ENCODE measurements at places on chromosomes 13 and 19.

GRCh38 chr13:69291292-69291906 lies 816.2 kb upstream of the ATXN8OS start:
- no peak for DNase-seq

- DNase-seq = no peak
Observed at GRCh38 chr13:112877066-112877465, 91.9 kb upstream of the MCF2L start.

DNA sequence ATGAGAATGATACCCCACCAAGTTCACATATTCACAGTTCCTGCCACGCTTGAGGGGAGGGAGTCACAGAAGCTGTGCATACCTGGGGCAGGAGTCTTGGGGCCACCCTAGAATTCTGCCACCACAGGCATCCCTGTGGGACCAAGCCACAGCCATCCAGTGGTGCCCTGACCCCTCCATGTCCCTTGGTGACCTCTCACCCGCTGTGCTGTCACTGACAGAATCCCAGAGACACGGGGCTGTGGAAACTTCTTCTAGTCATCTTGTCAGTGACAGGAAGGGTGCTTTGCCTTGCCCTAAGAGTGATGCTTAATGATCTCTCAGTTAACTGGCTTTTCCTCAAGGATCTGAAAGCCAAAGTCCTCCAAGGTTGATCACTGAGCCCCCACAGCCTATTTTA lies 58.4 kb upstream of the UQCRFS1 start:
- DNase-seq = no peak

GRCh38 chr13:28679628-28680027 lies 20.7 kb downstream of the POMP start:
- no peak for DNase-seq

DNA sequence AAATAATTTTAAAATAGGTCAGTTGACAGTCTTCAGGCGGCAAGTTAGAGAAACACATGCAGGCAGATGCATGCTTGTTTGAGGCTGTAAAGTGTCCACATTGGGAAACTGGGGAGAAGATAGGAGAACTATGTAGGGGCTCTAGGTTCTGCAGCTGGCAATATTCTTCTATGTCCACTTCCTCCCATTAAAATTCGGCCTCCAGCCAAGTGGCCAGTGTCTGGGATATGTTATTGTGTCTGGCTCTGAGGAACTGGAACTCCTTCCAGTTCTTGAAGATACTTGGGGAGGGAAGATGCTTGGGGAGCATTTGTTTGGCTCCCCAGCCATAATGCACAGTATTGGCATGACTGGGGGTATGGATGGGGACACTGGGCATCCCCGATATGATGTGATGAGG lies 20.9 kb upstream of the KLF2 start:
- no peak for DNase-seq

GRCh38 chr13:42218576-42218975 lies 53.4 kb upstream of the AKAP11 start:
- no peak for DNase-seq

GRCh38 chr19:28785971-28786370 lies 427.0 kb downstream of the UQCRFS1 start:
- DNase-seq = no peak

DNA sequence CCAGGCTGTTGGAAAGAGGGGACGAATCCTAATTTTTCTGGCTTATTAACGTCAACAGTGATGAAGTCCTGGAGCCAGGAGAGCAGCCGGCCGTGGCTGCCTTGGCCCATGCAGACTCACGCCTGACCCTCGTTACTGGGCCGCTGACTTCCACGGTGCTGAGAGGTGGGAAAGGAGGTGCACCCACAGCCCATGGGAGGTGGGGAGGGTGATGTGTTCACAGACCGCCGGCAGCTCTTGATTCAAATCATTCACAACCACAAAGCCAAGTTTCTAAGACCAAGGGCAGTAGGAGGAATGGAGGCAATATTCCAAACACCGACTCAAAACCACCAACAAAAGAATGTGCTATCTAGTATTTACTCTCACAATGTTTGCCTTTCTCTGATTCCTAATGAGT lies 24.3 kb downstream of the COL4A2 start:
- DNase-seq = no peak

- no peak for DNase-seq
Observed at GRCh38 chr19:57002710-57003109, 117.1 kb upstream of the USP29 start.

DNA sequence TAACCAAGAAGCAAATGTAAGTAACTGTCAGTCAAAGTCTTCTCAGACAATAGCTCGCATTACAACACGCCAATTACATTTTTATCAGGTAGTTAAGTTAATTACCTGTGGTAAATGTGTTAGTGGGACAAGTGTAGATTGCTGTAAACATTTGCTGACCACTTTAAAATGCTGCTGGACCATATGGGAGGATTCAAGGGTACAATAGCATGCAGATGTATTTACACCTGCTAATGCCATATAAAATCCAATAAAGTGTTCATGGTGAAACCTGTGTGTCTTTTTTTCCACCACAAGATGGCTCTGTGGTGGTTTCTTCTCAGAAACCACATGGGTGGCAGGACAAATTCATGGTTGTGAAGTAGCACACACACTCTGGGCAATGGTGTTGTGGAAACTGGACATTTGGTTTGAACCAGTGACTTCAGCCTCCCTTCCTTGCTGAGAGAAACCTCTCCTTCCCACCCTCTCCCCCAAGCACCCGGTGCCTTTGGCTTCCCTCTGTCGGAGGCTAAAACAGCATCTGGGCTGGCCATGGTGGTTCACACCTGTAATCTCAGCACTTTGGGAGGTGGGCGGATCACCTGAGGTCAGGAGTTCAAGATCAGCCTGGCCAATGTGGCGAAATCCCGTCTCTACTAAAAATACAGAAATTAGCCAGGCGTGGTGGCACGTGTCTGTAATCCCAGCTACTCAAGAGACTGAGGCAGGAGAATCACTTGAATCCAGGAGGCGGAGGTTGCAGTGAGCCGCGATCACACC lies 18.1 kb upstream of the GTF3A start:
- DNase-seq = no peak

DNA sequence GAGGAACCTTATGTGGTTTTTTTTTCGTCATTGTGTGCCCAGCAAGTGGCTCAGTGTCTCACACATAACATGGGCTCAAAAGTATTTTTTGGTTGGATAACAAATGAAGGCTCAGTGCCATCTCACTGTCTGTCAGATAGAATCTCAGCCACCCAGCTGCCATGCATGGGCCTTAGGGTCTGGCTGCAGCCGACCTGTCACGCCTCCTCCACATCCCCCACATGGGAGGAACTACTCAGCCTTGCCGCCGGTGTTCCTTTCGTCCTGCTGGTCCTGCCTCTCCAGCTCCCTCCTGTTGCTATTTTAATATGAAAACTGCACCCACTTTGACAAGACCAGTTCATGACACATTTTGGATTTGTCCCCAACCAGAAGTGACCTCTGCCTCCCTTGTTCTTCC lies 121.2 kb downstream of the SHISA2 start:
- DNase-seq = no peak

- DNase-seq = no peak
Observed at GRCh38 chr13:46170687-46171086, 11.3 kb downstream of the LCP1 start.

GRCh38 chr19:18029617-18030338 lies 21.8 kb downstream of the ARRDC2 start:
- DNase-seq = no peak

- DNase-seq = no peak
Observed at GRCh38 chr19:17202713-17203112, 12.4 kb upstream of the USE1 start.

GRCh38 chr13:26968431-26969341 lies 202.9 kb downstream of the USP12 start:
- DNase-seq = no peak

DNA sequence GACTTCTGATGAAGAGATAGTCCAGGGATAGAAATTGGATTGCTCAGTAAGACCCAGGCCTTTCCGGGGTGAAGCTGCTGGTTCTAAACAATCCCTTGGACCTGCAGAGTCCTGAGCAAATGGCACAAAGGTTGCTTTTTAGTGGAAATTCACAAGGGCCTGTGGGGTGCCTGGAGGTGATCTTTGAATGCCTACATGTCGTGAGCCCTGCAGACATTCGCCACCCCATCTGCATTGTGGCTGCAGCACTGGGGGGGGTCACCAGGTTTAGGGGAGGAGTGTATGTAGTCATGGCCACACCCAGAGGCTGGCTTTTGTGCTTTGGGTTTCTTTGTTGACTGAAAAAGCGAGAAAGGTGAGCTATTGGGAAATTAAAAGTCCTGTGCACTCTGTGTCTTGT lies 41.4 kb downstream of the SLC7A9 start:
- no peak for DNase-seq

GRCh38 chr13:34210341-34210740 lies 392.4 kb downstream of the RFC3 start:
- no peak for DNase-seq

DNA sequence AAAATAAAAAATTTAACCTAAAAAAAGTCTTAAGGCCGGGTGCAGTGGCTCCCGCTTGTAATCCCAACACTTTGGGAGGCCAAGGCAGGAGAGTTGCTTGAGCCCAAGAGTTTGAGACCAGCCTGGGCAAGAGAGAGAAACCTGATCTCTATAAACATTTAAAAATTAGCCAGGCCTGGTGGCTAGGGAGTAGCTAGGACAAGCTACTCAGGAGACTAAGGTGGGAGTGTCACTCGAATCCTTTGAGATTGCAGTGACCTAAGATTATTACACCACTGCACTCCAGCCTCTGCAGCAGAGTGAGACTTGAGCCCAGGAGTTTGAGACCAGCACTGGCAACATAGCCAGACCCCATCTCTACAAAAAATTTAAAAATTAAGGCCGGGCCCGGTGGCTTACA lies 1.1 kb downstream of the CCDC97 start:
- no peak for DNase-seq

- no peak for DNase-seq
Observed at GRCh38 chr13:40517486-40518480, 148.7 kb downstream of the FOXO1 start.

GRCh38 chr13:110322126-110322827 lies 15.2 kb downstream of the COL4A2 start:
- no peak for DNase-seq

- DNase-seq = peak; percentile 46
Observed at GRCh38 chr13:97978651-97979050, 25.2 kb downstream of the IPO5 start.

- DNase-seq = no peak
Observed at GRCh38 chr13:31435536-31435935, 235.8 kb downstream of the B3GLCT start.

DNA sequence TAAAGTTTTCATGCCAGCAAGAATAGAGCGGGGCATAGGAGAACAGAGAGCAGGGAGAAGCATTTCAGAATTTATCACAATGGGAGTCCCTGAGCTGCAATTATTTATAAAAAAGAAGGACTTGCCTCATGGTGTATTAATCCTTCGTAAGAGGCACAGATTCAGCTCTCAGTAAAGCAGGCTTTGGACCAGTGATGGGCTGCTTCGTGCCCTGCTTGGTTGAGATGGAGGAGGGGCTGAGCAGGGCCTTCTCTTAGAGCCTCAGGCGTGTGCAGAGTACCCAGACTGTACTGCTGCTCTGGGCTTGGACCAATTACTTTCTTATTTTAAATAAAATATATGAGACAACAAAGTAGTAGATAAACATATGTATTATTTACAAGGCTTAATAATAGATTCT lies 265.7 kb upstream of the SLC10A2 start:
- no peak for DNase-seq

DNA sequence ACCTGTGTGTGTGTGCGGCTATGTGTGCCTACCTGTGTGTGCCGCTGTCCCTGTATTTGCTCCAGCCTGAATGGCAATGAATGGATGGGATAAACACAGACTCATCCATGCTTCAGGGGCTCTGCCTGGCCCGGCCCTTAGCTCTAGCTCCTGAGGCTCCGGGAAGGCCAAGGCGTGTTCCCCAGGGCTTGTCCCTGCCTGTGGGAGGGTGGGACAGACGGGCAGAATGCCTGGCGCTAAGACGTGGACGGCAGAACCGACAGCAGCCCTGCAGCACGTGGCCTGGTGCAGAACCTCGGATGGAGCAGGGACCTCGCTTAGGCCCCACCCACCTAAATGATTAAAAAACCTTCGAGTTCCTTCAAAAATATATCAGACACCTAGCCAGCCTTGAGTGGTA lies 57.8 kb upstream of the C13orf46 start:
- DNase-seq = no peak

DNA sequence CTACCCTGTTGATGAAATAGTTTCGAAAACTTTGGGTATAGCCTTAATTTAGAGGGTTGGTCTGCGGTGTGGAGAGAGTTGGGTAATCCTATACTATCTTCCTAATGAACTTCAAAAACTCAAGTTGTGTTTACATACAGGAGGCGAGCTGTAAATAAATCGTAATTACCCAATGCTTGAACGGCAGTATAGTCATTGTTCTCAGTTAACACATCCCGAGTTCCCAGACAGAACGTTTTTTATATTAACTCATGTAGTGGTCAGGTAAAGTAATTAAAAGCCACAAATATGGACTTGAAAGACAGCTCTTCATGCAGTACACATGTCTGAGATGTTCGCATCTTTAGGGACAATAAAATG lies 1.5 kb downstream of the PDS5B start:
- DNase-seq = no peak

DNA sequence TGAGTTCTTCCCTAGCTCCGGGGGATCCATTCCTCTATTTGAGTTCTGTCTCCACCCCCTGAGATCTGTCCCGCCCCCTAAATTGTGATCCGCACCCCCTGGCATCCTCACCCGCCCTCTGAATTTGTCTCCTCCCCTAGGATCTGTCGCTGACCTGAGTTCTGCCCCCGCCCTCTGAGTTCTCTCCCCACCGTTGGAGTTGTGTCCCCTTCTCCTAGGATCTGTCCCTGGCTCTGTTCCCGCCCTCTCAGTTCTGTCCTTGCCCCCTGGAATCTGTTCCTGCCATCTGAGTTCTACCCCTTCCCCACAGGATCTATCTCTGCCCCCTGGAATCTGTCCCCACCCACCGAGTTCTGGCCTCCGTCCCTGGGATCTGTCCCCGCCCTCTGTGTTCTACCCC lies 1.0 kb upstream of the SLC17A7 start:
- no peak for DNase-seq

- DNase-seq = no peak
Observed at GRCh38 chr19:19154768-19155494, 15.1 kb downstream of the MEF2B start.

DNA sequence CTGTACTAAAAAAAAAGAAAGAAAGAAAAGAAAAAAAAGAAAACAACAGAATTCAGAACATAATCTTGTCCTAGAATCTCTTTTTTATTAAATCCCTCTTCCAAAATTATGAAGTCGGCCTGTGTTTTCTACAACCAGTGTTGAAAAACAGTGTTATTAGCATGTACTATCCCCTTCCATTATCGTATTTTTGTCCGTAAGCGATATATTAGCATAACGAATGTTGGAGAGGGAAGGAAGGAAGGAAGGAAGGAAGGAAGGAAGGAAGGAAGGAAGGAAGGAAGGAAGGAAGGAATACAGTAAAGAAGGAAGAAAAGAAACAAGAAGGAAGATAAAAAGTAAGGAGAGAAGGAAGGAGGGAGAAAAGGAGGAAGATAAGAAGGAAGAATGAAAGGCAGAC lies 393.0 kb upstream of the TSHZ3 start:
- DNase-seq = no peak

DNA sequence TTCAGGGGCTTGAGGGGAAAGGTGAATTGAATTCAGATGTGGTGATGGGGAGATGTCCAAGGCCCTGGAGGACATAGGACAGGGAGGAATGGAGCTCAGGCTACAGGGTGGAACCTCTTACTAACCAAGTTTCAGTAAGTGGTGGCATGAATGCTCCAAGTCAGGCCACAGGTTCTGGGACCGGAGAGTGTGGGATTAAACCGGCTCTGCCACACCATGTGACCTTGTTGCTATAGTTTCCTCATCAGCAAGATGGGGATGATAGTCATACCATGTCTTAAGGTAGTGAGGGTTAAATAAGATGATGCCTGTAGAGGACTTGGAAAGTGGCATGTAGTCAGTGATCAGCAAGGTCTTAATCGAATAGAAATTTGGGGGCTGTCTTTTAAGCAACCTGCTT lies 16.3 kb downstream of the GPR183 start:
- DNase-seq = no peak

Data from GM04504 (cell line).